Activated CD4-positive, alpha-beta memory T cell treated with anti-CD3 and anti-CD28 coated beads for 36 hours (primary cell): ENCODE measurements at places on chromosomes 6 and 20. TPM values are rescaled to one million over a fixed set of nuclear protein-coding genes. Genes with fewer than 3 reads are reported as not detected.

PRND gene
- not detected for total RNA-seq

RIPPLY2 gene
- not detected for total RNA-seq

SPACA1 gene
- total RNA-seq = not detected

GRCh38 chr20:62667530-62668440 is 25.5 kb downstream of the SLCO4A1 start:
- no peak overlapping the region for H3K27ac ChIP-seq
- peaks cover 25% of the 10 kb centered on the region for H3K36me3 ChIP-seq
- DNase-seq = no peak
- no peaks in the 10 kb centered on the region for H3K4me1 ChIP-seq
- H3K27me3 ChIP-seq = no peaks in the 10 kb centered on the region
- no peak overlapping the region for H3K4me3 ChIP-seq

DNA sequence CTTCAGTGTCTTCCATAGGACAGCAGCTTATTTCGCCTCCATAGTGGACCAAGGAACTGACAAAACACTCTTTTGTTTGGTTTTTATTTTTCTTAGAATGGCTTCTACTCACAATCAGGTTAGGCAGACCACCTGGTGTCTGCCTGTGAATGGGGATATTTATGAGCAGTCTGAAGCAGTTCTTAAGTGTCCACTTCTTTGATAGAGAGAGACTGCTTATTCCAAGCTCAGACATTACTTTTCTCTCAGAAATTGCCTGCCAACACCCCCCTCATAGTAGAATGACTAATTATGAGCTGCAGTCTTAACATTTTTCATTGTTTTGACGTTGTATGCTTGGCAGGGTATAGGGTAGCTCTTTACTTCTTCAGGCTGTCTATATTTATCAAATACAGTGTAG is 174.7 kb downstream of the ZFAND3 start:
- peaks cover 26% of the 10 kb centered on the region for H3K4me1 ChIP-seq
- no peak overlapping the region for H3K4me3 ChIP-seq
- no peak for DNase-seq
- no peaks in the 10 kb centered on the region for H3K36me3 ChIP-seq

- no peaks in the 10 kb centered on the region for H3K27me3 ChIP-seq
- DNase-seq = no peak
- H3K36me3 ChIP-seq = no peaks in the 10 kb centered on the region
- H3K27ac ChIP-seq = no peak overlapping the region
- H3K4me1 ChIP-seq = peaks cover 41% of the 10 kb centered on the region
These were observed 383.0 kb upstream of the JARID2 start for GRCh38 chr6:14862845-14863244.

DNA sequence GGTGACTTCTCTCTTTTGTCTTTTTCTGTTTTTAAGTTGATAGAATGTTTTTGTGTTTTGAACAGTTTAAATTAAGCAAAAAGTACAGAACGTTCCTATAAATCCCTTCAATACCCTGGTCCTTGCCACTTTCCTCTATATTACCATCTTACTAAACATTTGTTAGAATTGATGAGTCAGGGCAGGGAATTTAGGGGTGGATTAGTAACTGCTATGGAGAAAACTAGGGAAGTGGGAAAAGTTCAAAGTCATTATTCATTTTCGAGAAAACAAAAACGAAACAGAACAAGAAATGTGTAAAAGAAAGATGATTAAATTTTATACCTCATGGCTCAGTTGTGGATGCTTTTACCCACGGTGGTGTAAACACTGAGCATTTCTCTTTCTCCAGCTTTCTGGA is 240.4 kb upstream of the SULF2 start:
- no peaks in the 10 kb centered on the region for H3K36me3 ChIP-seq
- no peak overlapping the region for H3K4me3 ChIP-seq
- H3K27me3 ChIP-seq = peaks cover 11% of the 10 kb centered on the region
- DNase-seq = no peak
- no peaks in the 10 kb centered on the region for H3K4me1 ChIP-seq

DNA sequence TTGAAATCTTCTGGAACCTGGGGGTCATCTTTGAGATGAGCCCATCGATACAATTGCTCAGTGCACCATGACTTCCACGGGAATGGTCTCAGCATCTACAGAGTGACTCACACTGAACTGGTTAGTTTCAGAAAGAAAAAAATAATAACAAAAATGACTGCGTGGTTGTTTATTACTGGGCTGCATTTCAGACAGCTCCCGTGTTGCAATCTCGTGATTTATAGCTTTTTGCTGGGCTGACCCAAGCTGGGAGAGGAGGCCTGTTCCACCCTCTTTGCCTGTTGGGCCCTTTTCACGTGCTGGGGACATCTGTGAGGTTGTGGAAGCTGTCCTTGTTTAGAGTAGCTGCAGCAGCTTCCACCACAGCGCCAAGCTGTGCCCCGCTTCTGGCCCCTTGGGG is 225.5 kb downstream of the BMP7 start:
- H3K27ac ChIP-seq = no peak overlapping the region
- DNase-seq = no peak
- H3K4me3 ChIP-seq = no peak overlapping the region
- H3K4me1 ChIP-seq = no peaks in the 10 kb centered on the region
